CD4-positive, alpha-beta memory T cell (primary cell): ENCODE measurements at places on chromosomes 12 and 14.
A peak's percentile ranks its signal among the peaks of the same experiment; 100 is the strongest.

DNA sequence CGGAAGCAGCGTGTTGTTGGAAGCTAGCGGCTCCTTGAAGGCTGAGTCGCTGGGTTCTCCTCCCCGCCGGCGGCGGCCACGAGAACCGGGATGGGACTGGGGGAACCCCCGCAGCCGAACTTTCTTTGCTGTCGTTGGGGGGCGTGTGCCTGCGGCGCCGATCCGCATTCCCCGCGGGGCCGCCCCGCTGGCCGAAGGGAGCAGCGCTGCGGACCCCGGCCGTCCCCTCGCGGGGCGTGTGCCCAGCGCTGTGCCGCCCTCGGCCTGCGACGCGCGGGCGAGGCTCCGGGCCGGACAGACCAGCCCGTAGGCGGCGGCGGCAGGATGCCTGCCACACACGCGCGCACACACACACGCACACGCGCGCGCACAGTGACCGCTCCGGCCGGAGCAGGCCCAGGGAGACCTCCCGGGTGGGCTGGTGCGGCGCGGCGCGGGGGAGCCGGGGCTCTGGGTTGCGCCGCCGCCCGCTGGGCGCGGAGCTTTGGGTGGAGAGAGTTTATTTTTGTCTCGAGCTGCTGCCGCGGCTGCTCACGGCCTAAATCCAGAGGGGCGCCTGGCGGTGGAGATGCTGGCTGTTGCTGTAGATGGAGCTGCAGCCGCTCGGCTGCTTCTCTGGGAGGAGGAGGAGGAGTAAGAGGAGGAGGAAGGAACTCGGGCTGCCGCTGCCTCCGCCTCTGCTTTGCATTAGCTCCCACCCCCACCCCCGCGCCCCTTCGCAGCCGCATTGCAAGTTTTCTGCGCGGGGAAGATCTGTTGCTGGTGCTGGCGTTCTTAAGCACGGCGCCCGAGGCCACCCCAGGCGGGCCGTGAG is at the start of gene SAMD4A:
Gene SAMD4A (plus strand): TSS at position 719 of the 814 bp plus-strand sequence. CDS start 789 bp downstream, outside the sequence.
- peak; percentile 68 for DNase-seq

GRCh38 chr14:68675233-68675577 is 117.7 kb downstream of the ZFP36L1 start:
- DNase-seq: no peak

- no peak for DNase-seq
Observed at GRCh38 chr14:102985665-102986064, 63.2 kb downstream of the AMN start.

GRCh38 chr12:118373616-118374015 is 909 bp upstream of the TAOK3 start:
- no peak for DNase-seq

DNA sequence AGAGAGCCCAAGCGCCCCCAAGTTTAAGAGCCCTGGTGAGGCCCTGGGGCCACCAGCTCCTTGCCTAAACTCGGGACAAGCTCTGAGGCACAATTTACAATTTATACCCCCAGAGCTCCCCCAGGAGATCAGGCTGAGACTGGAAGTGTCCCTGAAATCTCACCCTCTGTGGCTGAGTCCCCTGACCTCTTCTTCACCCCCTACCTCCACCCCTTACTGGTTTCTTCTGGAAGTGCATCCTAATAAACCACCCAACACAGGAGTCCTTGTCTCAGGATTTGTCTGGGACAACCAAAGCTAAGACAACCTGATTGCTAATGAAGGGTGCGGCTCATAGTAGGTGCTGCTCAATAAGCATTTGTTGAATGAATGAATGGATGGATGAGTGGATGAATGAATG is 206.4 kb downstream of the BCL11B start:
- no peak for DNase-seq

DNA sequence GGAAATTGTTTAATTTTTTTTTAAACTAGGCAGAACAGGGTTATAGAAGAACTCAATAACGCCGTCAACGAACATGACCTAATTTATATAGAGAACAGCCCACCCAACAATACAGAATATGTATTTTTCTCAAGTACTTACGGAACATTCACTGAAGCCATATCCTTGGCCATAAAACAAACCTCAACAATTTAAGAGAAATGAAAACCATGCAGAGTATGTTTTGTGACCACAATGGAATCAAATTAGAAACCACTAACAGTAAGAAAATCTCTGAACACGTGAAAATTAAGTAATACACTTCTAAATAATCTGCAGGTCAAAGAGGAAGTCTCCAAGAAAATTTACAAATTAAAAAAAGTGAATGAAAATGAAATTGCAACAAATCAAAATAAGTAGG is 9.4 kb downstream of the SART3 start:
- no peak for DNase-seq

DNA sequence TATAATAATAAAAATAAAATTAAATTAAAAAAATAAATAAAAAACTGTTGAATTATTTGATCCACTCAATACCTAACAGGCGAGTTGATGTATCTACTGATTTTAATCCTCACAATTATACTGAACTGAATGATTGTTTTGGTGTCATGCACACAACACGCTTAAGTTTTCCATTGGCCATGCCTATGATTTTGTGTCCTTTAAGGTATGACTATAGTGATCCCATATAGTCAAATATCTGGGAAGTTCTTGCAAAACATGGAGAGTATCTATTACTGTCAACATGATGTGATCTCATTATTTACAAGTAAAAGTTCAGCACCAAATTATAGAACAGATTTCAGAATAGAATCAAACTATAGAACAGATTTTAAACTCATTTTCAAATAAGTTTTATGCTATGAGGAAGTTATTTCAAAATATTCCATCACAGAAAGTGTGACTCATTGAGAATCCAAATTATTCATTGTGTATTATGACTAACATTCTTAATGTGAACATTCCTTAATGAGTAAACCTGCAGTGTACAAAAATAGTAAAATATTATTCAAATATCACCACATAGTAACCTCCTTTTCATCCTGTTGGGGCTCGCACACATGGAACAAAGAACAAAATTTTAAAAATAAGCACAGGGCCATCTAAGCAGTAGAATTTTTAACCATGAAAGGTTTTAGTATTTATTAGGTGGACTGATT is 190.4 kb downstream of the SLC25A21 start:
- DNase-seq: no peak

- DNase-seq: no peak
Observed at GRCh38 chr12:96698521-96698920, 208.5 kb upstream of the NEDD1 start.

GRCh38 chr14:104344818-104345620 is 206.6 kb downstream of the KIF26A start:
- DNase-seq: no peak

- DNase-seq: no peak
Observed at GRCh38 chr14:105153739-105154475, 14.7 kb downstream of the JAG2 start.

DNA sequence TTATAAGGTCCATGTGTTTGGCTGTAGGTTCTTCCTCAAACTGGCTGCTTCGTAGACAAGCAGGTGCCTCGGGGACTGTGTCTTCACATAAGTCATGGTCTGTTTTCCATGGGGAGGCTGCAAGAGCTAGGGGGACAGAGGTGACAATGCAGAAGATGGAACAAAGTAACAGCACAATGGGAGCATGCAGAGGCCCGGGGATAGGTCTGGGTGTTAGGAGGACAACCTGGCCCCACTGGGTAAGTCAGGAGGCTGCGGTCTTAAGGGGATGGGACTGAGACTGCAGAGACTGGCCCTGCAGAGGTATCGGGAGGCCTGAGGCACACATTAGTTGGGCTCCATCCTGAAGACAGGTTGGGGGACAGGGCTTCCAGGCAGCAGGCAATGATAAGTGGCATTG is 88.9 kb downstream of the NTF3 start:
- DNase-seq: no peak

DNA sequence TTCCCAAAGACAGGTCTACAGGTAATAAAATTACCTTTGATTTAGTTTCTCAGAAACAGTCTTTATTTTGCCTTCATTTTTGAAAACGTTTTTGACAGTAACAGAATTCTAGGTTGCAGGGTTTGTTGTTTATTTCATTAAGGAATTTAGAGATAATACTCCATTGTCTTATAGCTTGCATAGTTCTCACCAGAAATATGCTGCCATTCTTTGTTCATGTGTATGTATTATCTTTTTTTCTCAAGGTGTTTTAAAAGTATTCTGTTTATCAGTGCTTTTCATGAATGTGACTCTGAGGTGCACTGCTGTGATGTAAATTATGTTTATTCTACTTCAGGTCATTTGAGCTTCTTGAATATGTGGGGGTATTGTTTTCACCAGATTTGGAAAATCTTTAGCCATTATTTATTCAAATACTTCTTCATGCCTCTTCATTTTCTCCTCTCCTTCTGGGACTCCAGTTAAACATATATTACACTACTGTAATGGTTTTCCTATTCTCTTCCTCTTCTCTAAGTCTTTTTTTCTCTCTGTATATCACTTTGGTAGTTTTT is 32.7 kb downstream of the ZNF605 start:
- no peak for DNase-seq
